ENCODE measurements at places on chromosomes 12 and 14.
A peak's percentile ranks its signal among the peaks of the same experiment; 100 is the strongest.

GRCh38 chr14:76669770-76670169 is 91.5 kb upstream of the VASH1 start:
- DNase-seq, result no peak

- no peak for DNase-seq
Observed at GRCh38 chr12:89661706-89662330, 46.8 kb downstream of the ATP2B1 start.

GRCh38 chr12:106248312-106248845 is 559 bp upstream of the CKAP4 start:
- DNase-seq, result peak; percentile 47

DNA sequence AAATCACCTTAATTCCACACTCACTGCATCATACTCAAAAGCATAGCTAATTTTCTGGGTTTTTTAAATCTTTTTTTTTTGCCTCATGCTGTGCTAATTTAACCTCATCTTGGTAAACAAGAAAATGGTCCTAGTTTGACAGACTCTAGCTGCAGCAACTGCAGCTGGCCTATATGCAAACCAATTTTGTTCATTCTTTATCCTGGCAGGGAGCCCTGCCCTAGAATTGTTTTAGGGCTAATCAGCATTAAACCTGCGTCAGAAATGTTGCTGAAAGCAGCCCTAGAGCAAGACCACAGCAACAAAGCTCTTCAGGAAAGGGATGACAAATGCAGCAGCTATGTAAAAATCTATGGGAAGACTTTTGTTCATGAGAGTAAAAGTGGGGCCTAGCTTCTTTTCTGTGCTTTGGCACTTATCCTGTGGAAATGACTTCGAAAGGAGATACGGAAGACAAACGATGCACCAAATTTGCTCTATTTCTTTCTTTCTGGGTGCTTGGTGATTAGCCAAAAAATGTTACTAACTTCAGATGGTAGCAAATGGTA is 72.2 kb downstream of the DENND5B start:
- DNase-seq, result no peak

- no peak for DNase-seq
Observed at GRCh38 chr14:70893858-70894291, 13.4 kb upstream of the PCNX1 start.

GRCh38 chr12:113683574-113683973 is 211.9 kb upstream of the LHX5 start:
- DNase-seq, result no peak

Measured in SK-N-DZ (cell line).